ENCODE measurements at places on chromosomes 4 and X.

- H3K4me1 ChIP-seq: no peaks in the 10 kb centered on the region
- no peak for DNase-seq
- no peaks in the 10 kb centered on the region for H3K27me3 ChIP-seq
- no peak overlapping the region for H3K4me3 ChIP-seq
These were observed 56.7 kb downstream of the RAPGEF2 start for GRCh38 chr4:159159611-159160010.

DNA sequence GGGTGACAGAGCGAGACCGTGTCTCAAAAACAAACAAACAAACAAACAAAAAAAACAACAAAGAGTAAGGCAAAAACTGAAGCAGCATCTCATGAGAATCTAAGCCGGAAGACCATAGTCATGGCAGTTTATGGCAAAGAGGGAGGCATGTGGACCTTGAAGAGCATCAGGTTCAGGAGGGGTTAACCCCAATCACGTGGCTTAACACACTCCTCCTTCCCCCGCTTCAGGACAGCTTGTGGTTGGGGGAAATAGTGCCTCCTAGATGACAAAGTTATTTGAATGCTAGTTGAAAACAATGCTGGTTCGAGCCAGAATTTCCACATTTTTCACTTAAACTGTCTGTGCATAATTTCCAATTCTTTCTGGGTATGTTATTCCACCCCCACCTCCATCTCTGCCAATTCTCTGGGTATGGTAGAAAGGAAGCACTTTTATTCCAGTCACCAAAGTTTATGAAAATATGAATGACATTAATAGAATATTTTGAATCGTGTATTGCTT, 11.7 kb upstream of the MAP7D3 start:
- no peak for DNase-seq
- H3K4me3 ChIP-seq: no peak overlapping the region
- H3K4me1 ChIP-seq: peaks cover 10% of the 10 kb centered on the region
- H3K27me3 ChIP-seq: no peaks in the 10 kb centered on the region
- no peaks in the 10 kb centered on the region for H3K36me3 ChIP-seq

GRCh38 chr4:89572224-89572858, 264.6 kb downstream of the SNCA start:
- peaks cover 5% of the 10 kb centered on the region for H3K27me3 ChIP-seq
- no peak overlapping the region for H3K4me3 ChIP-seq
- DNase-seq: no peak
- H3K36me3 ChIP-seq: no peaks in the 10 kb centered on the region

DNA sequence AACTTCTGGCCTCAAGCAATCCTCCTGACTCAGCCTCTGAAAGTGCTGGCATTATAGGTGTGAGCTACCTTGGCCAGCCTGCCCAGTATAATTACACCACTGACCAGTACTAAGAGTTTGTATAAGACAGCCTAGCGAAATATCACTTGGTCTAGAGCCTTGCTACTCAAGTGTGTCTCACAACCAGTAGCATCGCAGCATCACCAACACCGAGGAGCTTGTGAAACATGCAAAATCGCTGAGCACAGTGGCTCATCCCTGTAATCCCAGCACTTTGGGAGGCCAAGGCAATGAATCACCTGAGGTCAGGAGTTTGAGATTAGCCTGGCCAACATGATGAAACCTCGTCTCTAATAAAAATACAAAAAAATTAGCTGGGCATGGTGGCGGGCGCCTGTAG, 102.0 kb upstream of the GATB start:
- DNase-seq: no peak
- no peaks in the 10 kb centered on the region for H3K36me3 ChIP-seq
- H3K27me3 ChIP-seq: no peaks in the 10 kb centered on the region
- no peak overlapping the region for H3K27ac ChIP-seq
- no peaks in the 10 kb centered on the region for H3K4me1 ChIP-seq

- H3K27ac ChIP-seq: no peak overlapping the region
- DNase-seq: no peak
- peak overlapping the region; percentile 60 for H3K4me3 ChIP-seq
These were observed 574 bp downstream of the BST1 start for GRCh38 chr4:15703439-15703838.

- H3K4me1 ChIP-seq: no peaks in the 10 kb centered on the region
- no peaks in the 10 kb centered on the region for H3K27me3 ChIP-seq
- no peak overlapping the region for H3K4me3 ChIP-seq
These were observed 54.1 kb upstream of the DDIT4L start for GRCh38 chr4:100244347-100244746.

DNA sequence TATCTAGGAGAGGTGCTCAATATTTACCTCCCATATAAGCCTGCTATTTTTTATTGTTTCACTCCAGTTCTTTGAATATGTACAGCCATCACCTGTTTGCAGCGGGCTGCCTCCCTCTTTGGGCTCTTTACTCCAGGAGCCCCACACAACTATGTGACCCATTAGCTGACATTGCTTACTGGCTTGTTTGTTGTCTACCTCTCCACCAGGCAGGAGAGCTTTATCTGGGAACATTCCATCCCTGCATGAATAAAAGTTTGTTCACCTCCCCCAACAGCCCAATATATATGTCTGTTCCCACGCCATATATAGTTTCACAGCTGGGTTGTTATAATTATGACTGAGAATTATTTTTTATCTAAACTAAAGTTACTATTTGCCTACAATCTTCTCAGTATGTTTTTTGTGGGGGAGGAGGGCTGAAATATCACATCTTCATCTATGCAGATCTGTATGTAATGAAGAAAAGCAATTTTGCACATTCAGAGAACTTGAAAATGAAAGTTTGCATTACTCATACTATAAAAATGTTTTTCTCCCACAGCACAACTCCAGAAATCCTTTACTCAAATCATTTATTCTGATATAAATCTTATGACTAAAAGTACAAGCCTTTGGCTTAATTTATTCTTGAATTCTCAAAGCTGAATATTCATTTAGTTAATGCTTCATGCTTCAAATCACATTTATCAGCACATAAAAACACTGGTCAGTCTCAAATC, 61.2 kb upstream of the DAPP1 start:
- no peak overlapping the region for H3K27ac ChIP-seq
- no peaks in the 10 kb centered on the region for H3K4me1 ChIP-seq
- no peak overlapping the region for H3K4me3 ChIP-seq
- no peaks in the 10 kb centered on the region for H3K27me3 ChIP-seq
- no peak for DNase-seq

GRCh38 chr4:147194114-147194513, 248.4 kb upstream of the TTC29 start:
- no peak overlapping the region for H3K4me3 ChIP-seq
- no peak for DNase-seq
- no peaks in the 10 kb centered on the region for H3K36me3 ChIP-seq

DNA sequence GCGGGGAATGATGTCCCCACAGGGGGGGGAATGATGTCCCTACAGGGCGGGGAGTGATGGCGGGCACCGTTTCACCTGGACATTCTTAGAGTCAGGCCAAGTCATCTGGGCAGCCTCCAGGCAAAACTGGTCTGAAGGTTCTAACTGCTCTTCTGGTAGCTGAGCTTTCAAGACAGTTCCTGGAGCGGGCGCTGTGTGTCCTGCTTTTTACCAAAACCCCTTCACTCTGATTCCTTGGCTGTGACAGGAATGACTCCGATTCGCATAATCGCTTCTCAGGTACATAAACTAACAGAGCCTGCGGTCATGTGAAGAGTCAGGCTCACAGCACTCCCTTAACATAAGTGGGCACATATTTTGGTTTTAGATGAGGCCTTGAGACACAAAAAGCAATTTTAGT, 836.0 kb downstream of the TRIML1 start:
- H3K27me3 ChIP-seq: no peaks in the 10 kb centered on the region
- no peaks in the 10 kb centered on the region for H3K36me3 ChIP-seq
- H3K27ac ChIP-seq: no peak overlapping the region
- DNase-seq: no peak

GRCh38 chr4:18203966-18204365, 182.4 kb upstream of the LCORL start:
- no peak for DNase-seq
- H3K36me3 ChIP-seq: no peaks in the 10 kb centered on the region
- H3K27me3 ChIP-seq: no peaks in the 10 kb centered on the region
- H3K4me3 ChIP-seq: no peak overlapping the region

DNA sequence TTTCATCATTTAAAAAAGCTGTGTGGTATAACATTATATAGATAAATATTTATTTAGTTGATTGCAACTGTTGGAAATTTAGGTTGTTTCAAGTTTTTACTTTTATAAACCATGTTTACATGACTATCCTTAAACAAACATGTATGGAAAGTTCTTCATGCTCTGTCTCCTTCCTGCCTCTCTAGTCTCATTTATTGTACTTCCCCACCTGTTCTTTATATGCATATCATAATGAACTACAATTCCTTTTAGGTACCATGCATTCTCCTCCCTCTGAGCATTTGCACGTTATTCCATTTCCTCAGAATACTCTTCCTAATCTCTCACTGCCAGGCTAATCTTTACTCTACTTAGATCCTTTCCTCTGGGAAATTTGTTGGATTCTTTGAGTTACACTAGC, 16.9 kb upstream of the ADH6 start:
- no peak overlapping the region for H3K27ac ChIP-seq
- no peak for DNase-seq
- no peaks in the 10 kb centered on the region for H3K27me3 ChIP-seq
- H3K4me1 ChIP-seq: no peaks in the 10 kb centered on the region
- H3K36me3 ChIP-seq: no peaks in the 10 kb centered on the region
